ENCODE measurements at places on chromosomes 13 and 19.

GRCh38 chr13:51821606-51822005, 17.6 kb upstream of the DHRS12 start:
- H3K27ac ChIP-seq: no peak overlapping the region
- H3K4me1 ChIP-seq: peaks cover 2% of the 10 kb centered on the region
- H3K4me3 ChIP-seq: no peak overlapping the region
- no peaks in the 10 kb centered on the region for H3K36me3 ChIP-seq

DNA sequence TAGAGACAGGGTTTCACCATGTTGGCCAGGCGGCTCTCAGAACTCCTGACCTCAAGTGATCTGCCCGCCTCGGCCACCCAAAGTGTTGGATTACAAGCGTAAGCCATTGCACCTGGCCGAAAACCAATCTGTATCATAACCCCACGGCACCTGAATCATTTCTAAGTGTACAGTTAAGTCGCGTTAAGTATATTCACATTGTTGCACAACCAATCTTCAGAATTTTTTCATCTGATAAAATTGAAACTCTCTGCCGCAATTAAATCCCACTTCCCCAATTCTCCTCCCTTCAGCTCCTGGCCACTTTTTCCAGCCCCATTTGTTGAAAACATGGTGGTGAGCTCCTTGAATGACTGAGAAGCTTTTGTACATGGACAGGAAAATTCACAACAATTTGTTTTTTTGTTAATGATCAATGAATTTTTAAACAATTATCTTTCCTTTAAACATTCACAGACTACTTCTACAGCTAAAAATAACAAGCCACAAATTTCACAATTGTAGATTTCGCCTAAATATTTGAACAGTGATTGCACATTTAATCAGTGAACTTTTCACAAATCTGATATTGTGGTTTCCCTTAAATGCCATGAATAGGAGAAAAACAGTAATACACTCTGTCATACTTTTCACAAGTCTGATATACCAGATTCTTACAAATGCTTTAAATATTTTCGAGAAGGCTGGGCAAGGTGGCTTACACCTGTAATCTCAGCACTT, 13.8 kb downstream of the FGF21 start:
- H3K27ac ChIP-seq: no peak overlapping the region
- H3K27me3 ChIP-seq: no peaks in the 10 kb centered on the region
- H3K4me1 ChIP-seq: no peaks in the 10 kb centered on the region
- no peak for DNase-seq
- H3K36me3 ChIP-seq: no peaks in the 10 kb centered on the region
- H3K4me3 ChIP-seq: no peak overlapping the region

- DNase-seq: no peak
- H3K4me3 ChIP-seq: no peak overlapping the region
- H3K36me3 ChIP-seq: no peaks in the 10 kb centered on the region
- H3K27me3 ChIP-seq: no peaks in the 10 kb centered on the region
Observed at GRCh38 chr19:14821937-14822336, 13.0 kb downstream of the OR7A5 start.

DNA sequence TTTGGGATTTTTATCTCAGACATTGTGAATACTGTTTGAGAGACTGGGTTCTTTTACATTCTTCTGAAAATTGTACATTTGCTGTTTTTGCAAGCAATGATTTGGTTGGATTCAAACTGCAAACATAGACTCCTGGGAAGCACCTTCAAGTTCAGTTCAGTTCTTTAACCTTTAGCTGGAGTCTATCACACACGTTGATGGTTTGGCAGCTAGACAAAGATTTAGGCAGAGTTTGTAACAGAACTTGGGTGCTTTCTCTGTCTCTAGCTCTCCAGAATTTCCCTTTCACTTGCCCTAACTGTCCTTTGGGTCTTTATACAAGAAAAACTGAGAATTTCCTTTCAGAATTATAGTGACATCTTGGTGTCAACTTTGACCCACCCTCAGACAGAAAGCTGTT, 556.6 kb downstream of the DIAPH3 start:
- no peaks in the 10 kb centered on the region for H3K27me3 ChIP-seq
- no peak overlapping the region for H3K27ac ChIP-seq
- no peak overlapping the region for H3K4me3 ChIP-seq
- no peaks in the 10 kb centered on the region for H3K4me1 ChIP-seq
- H3K36me3 ChIP-seq: no peaks in the 10 kb centered on the region
- no peak for DNase-seq

GRCh38 chr19:43476606-43477005, 11.2 kb upstream of the LYPD3 start:
- H3K4me1 ChIP-seq: no peaks in the 10 kb centered on the region
- H3K36me3 ChIP-seq: peaks cover 5% of the 10 kb centered on the region
- DNase-seq: no peak
- H3K4me3 ChIP-seq: no peak overlapping the region

- H3K27me3 ChIP-seq: no peaks in the 10 kb centered on the region
- H3K4me1 ChIP-seq: no peaks in the 10 kb centered on the region
- peaks cover 9% of the 10 kb centered on the region for H3K36me3 ChIP-seq
- no peak overlapping the region for H3K4me3 ChIP-seq
- H3K27ac ChIP-seq: no peak overlapping the region
Observed at GRCh38 chr19:15358918-15359317, 20.7 kb downstream of the AKAP8 start.

GRCh38 chr19:54551293-54551692, 22.3 kb upstream of the LILRA2 start:
- H3K27ac ChIP-seq: no peak overlapping the region
- no peaks in the 10 kb centered on the region for H3K27me3 ChIP-seq
- no peaks in the 10 kb centered on the region for H3K36me3 ChIP-seq
- no peak for DNase-seq

Measured in kidney (tissue), 22 donors.